ENCODE measurements at places on chromosomes 6 and 20.

DNA sequence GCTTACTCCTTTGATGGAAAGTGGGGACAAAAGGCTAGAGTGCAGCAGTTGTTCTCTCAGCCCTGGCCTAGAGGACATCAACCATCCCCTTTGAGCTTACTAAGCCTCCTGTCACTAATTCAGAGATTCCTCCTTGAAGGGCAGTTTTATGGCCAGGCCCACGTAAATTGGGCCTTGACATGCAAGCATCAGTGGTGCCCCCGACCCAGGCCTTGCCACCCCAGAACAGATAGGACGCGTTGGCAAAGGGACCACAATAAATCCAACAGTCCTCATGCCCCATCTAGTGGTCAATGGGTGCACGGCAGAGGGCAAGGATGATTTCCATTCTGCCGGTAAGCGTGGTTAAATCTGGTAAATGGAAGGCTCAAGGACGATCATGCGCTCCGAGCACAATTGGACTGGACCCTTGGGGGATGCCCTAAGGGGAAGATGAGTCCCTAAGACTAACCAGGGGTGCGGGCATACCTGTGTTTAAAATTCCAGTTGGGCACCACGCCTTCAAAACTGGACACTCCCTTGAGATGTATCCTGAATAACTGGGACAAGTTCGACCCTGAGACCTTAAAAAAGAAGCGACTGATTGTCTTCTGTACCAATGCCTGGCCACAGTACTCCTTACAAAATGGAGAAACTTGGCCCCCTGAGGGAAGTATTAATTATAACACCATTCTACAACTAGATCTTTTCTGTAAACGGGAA lies 32.6 kb downstream of the CEP85L start:
- DNase-seq, result no peak

GRCh38 chr6:15147827-15148226 lies 98.0 kb upstream of the JARID2 start:
- DNase-seq, result no peak

- no peak for DNase-seq
These were observed 46.7 kb upstream of the EPB41L1 start for GRCh38 chr20:36107881-36108280.

DNA sequence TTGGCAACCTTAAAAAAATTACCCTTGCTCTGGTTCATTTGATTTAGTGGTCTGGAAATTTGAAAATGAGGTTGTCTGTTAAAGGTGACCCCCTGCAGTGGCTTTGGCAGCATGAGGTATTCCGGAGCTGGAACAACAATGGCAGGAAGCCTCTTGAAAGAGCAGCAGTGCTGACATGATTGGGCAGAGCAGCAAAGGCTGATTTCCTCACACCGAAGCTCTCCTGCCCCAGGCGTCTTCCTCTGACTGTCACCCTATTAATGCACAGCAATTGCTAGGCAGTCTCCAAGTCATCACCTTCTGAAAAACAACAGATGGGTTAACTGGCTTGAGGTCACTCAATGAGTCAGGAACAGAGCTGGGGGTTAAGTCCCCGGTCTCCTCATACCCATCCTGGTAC lies 241.8 kb upstream of the MMS22L start:
- no peak for DNase-seq

GRCh38 chr20:2313316-2313715 lies 17.5 kb downstream of the TGM3 start:
- DNase-seq, result no peak

GRCh38 chr6:135250234-135250633 lies 69.1 kb downstream of the MYB start:
- no peak for DNase-seq

DNA sequence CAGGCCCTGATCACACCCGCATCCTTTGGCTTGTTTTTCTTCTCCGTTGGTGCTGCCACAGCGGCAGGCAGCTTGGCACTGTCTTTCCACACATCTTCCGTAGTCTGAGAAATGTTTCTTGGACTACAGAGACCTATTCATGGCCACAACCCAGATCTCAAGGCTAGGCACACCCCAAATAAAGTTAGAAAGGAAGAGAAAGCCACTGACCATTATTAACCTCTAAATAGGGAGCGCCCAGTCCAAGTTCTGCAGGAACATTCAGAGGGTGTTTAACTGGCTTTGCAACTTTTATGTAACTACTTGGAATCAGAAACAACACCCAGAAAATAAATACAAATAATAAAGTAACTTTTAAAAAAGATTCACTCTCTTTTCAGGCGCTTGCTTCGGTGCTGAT lies 124.8 kb upstream of the NEDD9 start:
- no peak for DNase-seq

DNA sequence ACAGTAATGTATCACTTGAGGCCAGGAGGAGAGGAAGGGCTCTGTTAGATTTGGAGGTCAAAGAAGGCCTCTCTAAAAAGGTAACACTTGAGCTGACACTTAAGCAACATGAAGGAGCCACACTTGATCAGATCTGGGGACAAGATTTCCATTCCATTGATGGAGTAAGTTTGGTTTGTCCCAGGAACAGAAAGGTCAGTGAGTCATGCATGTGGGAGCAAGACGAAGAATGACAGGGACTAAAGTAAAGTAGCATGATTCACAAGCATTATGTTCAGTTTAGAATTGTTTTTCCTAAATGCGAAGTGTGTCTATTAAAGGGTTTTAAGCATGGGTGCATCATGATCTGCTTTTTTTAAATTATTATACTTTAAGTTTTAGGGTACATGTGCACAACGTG lies 47.4 kb downstream of the COL21A1 start:
- DNase-seq, result no peak

GRCh38 chr6:112225691-112226090 lies 28.7 kb downstream of the LAMA4 start:
- DNase-seq, result no peak

DNA sequence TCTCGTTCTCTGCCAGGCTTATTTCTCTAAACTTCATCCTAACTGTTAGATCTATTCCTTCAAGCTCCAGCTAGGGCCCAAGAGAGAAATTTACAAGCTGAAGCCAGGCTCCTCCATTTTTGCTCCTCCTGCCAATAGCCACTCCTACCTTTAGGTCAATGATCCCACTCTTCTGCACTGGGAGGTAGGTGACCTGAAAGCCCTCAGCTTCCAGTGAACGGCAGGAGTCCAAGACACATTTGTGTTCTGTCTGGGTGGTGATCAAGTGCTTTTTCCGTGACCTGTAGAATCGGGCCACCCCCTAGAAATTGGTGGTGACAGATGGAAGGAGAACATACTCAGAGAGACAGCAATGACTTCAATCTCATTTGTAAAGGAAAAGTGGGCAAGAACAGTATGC lies 8.9 kb downstream of the NFS1 start:
- DNase-seq, result no peak

- no peak for DNase-seq
These were observed 34.5 kb upstream of the MPC1 start for GRCh38 chr6:166417285-166417691.

- DNase-seq, result peak; percentile 48
These were observed 327.7 kb downstream of the CDC5L start for GRCh38 chr6:44715188-44715587.

DNA sequence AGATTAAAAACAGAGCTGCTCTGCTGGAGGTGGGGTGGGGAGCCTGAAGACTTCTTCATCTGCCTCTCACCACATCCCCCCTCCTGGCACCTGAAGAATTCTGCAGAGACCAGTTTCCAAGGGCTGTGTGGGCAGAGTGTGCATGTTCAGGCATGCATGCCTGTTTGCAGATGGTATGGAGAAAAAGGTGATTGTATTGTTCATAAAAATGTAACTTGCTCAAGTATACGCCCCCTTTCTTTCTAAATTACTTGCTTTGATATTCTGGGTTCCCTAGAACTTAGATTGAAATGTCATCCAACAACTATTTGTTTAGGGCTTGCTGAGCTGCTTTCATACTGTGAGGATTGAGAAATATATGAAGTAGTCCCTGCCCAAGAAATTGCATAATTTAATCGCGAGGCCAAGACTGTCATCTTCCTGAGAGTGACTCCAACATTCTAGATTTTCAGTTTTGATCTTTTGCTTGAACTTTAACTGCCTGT lies 83.6 kb downstream of the LCA5 start:
- DNase-seq, result no peak

GRCh38 chr20:62659488-62660239 lies 17.4 kb downstream of the SLCO4A1 start:
- no peak for DNase-seq

DNA sequence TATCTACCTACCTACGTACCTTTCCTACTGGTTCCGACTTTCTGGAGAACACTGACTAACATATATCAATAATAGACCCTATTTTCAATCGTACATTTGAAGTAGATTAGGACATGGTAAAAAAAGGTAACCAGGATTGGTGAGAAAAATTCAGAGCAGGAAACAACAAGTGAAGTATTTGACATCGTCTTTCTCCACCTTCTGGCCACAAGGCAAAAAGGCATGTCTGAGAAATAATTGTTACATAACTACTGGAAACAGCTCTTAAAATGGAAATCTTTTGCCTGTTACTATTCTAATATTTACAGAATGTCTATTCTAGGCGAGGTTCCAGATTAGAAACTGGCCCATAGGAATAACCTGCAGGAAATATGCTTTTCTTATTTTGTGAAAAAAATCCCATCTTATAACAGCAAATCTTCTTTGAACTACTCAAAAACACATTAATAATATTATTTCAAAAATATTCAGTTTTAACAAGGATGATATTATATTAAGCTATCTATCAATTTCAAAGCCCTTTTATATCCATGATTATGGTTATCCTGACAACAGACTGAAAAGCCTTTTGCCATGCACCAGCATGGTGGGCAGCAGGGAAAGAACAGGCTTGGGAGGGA lies 80.8 kb downstream of the RCAN2 start:
- peak; percentile 49 for DNase-seq

DNA sequence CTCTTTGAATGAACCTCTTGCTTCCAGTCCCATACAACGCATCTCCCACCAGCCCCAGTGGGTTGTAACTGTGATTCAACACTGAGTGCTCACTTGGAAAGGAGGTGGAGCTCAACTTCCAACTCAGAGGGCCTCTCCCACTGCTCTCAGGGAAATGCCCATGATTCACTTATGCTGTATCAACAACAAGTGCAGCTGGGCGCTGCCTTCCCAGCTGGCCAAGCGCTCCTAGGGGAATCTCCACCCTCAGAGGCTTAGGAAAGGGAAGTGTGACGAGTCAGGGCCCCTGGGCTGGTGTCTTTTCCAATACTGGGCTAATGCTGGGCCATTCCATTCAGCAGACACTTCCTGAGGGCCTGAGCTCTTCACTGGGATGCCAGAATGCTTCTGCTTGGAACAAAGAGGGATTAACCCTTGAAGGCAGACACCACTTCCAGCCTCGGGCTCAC lies 8.1 kb upstream of the OCSTAMP start:
- no peak for DNase-seq

DNA sequence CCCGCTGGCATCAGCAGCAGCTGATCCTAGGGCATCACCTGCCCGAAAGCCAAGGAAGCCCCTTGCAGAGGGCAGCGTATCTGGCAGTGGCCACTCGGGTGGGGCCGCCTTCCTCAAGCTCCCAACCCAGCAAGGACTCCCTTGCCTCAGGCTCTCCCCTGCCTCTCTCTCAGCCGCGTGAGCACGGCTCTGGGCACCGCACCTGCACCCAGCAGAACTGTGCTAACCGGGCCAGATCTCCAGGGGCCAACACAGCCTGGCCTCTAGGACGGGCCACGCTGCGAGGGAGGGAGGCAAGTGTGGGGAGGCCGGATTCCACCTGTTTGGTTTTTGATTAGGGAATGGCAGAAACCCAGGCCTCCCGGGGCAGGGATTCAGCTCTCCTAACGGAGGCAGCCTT lies 11.8 kb upstream of the MRGBP start:
- no peak for DNase-seq

GRCh38 chr6:45148278-45148677 lies 179.9 kb upstream of the RUNX2 start:
- DNase-seq, result no peak

GRCh38 chr20:36573798-36574365 lies 485 bp downstream of the TGIF2 start:
- DNase-seq, result peak; percentile 72

DNA sequence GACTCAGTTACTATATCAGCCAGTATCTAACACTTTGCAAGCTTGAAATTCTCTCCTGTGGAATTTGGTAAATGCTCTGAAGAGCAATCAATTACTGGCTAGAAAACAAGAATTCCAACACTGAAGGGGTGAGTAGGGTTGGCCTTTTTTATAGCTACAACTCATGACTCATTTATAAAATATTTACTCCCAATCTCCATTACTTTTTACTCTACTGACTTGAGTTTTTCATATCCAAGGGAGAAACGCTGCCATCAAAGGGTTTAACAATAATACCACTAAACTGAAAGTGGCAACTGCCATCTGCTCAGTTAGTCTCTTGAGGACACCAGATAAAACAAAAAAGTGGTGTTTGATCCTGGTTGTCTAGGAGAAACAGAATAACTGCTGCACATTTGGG lies 203.1 kb downstream of the UBE3D start:
- no peak for DNase-seq

GRCh38 chr6:43943781-43944250 lies 173.8 kb downstream of the VEGFA start:
- DNase-seq, result no peak

GRCh38 chr20:38674092-38674764 lies 50.1 kb upstream of the SLC32A1 start:
- DNase-seq, result peak; percentile 85

GRCh38 chr6:127302728-127303660 lies 36.3 kb downstream of the RNF146 start:
- DNase-seq, result peak; percentile 23

- DNase-seq, result no peak
These were observed 31.7 kb downstream of the UQCC2 start for GRCh38 chr6:33679761-33680160.

DNA sequence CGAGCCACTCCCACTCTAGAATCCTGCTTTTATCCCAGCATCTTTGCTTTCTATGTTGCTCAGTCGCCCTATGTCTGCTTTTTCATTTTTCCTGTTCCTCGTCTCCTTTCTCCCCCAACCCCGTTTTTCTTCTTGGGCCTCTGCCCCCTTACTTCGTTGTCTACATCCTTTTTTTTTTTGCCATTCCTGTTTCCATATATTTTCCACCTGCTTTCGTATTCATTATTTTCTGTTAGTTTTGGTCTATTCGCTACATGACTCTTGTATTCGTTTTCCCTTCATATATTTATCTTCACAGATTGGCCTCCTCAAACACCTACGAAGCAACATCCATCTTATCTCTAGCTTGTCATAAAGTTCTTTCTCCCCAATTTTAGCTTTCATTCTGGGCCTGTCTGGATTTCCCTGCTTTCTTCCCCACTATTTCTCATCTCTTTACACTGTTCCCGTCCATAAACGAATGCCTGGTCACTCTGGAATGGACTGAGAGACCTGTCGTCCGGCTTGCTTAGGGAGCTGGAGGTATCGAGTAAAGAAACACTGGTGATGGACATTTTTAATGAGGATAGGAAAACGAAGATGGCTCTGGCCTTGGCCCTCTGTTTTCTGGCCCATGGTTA lies 915 bp downstream of the PRRC2A start:
- DNase-seq, result peak; percentile 17

GRCh38 chr6:6351511-6352025 lies 31.1 kb upstream of the F13A1 start:
- no peak for DNase-seq
